ENCODE measurements at places on chromosomes 7 and 10.
A peak's percentile ranks its signal among the peaks of the same experiment; 100 is the strongest.

DNA sequence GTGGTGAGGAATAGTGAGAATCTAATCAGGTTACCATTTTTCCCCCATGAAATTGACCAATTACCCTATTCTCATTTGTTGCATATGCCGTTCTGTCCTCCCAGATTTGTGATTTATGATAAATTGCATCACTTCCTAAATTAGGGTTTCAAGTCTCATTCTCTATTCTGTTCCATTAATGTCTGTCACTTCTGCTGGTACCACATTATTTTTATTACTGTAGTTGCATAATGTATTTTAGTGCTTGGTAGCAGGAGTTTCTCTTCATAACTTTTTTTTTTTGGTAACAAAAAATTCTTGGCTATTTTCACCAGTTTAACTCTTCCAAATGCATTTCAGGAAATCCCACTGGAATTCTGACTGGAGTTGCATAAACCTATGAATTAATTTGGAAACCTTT is 44.0 kb upstream of the FAM133B start:
- DNase-seq, result no peak

DNA sequence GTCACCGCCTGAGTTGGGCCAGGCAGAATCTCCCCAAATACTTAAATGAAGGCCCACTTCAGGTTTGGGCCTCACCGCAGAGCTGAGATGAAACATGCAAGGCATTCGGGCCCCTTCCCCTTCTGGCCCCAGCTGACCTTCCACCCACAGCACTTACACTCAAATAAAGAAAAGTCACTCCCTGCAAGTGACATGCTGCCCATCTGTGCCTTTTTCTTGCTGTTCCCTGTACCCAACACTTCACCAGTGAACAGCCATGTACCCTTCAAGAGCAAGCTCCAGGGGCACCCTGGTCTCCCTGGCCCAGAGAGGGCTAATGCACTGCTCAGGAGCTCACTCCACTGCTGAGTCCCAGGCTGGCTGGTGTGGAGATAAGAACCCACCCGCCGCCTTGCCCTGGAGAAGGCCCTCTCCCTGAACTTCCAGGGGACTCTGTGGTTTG is 40.7 kb downstream of the ZCCHC24 start:
- no peak for DNase-seq

GRCh38 chr7:130151591-130152492 is 53.4 kb downstream of the TMEM209 start:
- DNase-seq, result peak; percentile 11

DNA sequence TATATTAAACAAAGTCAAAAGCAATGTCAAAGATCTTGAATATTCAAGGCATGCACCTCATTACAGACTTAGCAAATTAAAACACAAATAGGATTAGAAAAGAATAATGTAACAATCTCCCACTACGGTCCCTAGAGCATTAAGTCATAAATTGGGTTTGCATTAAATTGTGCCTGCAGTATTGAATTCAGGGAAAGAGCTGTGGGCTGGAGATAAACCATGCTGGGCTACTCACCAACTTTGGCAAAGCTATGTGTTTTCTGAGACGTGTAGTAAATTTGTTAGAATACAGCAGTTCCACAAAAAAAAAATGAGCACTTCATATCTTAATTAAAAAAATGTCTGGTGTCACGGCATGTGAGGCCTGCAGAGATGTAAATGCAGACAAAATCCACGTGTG is 241.6 kb downstream of the SNX10 start:
- no peak for DNase-seq

- DNase-seq, result no peak
Measured at GRCh38 chr10:128981881-128982615, 485.0 kb upstream of the MGMT start.

GRCh38 chr10:91632671-91633550 is at the start of gene PPP1R3C:
TSS of gene PPP1R3C (minus strand) at chr10:91633071. CDS start at chr10:91632969, 102 bp downstream.
- peak; percentile 26 for DNase-seq

GRCh38 chr7:132251327-132251659 is 325.0 kb downstream of the PLXNA4 start:
- no peak for DNase-seq

DNA sequence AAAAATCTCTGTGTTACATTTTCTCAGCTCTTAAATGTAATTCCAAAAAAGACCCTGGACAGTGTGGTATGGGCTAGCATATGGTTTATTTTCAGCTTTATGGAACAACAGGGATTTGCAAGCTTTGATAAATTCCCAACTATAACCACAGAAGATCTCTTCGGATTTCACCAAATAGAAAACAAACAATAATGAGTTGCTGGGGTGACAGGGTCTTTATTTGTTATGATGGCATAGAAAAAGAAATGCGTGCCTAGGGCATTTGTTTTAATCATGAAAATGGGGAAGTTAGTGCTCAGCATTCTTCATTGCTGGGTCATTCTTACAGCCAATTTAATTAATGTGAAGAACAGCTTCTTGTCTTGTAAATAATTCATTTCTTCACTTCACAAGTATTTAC is 139.0 kb downstream of the LRRN3 start:
- no peak for DNase-seq

GRCh38 chr10:124351481-124352220 is 67.1 kb downstream of the OAT start:
- no peak for DNase-seq

- no peak for DNase-seq
Measured at GRCh38 chr7:122528879-122529481, 169.9 kb downstream of the RNF133 start.

DNA sequence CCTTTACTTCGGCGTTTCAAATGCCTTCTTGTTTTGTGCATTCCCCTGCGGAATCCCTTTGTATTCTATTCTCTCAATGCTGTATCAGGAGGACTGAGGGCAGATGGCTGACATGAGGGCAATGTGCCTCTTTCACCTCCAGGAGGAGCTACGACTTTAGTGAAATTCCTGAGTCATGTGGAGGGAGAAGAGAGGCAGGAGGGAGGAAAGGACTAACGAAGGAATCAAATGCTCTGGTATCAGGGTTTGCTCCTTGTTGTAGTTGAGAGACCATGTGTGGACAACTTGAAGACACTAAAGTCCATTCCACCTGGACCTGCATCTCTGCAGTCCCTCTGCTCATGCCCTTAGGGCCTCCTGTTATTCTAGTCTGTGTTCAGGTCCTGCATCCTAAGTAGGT is 40.2 kb upstream of the PRSS58 start:
- DNase-seq, result no peak

GRCh38 chr10:43082746-43083145 is 5.9 kb downstream of the RET start:
- DNase-seq, result no peak

- no peak for DNase-seq
Measured at GRCh38 chr7:150446288-150446938, 4.0 kb upstream of the GIMAP8 start.

- no peak for DNase-seq
Measured at GRCh38 chr7:110929480-110930249, 161.3 kb upstream of the LRRN3 start.

DNA sequence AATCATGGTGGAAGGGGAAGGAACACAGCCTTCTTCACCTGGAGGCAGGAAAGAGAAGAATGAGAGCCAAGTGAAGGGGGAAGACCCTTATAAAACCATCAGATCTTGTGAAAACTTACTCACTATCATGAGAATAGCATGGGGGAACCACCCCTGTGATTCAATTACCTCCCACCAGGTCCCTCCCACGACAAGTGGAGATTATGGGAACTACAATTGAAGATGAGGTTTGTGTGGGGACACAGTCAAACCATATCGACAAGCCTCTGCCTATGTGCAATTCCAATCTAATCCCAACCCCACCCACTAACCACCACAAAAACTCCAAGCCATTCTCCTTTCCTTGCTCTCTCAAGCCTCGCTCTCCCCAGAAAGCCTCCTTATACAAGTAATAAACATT is 69.2 kb downstream of the TAC1 start:
- DNase-seq, result no peak

DNA sequence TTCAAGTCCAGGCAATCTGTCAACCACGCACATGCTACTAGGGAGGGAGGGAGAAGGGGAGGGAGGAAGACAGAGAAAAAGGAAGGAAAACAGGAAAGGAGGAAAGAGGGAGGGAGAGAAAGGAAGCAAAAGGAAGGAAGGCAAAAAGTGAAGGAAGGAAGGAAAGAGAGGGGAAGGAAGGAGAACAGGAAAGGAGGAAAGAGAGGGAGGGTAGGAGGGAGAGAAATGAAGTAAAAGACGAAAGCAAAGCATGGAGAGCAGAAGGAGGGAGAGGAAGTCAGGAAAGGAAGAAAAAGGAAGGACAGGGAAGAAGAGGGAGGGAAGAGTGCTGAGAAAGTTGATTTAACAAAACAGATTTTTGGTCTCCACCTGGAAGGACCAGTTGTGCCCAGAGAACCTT is 25.6 kb downstream of the KLF6 start:
- DNase-seq, result no peak

DNA sequence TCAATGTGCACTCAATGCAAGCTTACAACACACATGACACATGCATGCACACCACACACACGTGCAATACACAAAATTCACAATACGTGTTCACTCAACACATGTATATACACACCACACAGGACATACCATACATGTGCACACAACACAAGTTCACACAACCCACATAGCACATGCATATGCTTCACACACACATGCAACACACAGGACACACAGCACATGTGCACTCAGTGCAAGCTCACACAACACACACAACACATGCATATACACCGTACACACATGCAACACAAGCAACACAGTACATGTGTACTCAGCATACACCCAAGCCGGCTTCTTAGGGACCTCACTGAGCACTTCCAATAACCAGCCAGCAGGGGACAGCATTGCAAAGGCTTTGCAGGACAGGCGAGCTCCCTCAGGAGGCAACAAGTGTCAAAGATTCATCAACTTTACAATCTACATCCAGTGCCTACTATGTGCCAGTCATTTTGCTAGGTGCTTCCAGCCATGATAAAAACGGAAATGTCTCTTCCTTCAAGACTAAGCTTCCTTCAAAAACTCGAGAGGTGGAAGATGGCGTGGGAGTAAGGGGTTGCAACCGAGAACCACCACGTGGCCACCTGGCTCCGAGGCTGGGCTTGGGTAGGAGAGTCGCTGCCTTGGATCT is 61.1 kb downstream of the JCAD start:
- DNase-seq, result peak; percentile 50

- DNase-seq, result no peak
Measured at GRCh38 chr10:34601691-34602090, 213.4 kb downstream of the PARD3 start.

GRCh38 chr7:127761196-127761595 is 109.2 kb downstream of the SND1 start:
- DNase-seq, result no peak

DNA sequence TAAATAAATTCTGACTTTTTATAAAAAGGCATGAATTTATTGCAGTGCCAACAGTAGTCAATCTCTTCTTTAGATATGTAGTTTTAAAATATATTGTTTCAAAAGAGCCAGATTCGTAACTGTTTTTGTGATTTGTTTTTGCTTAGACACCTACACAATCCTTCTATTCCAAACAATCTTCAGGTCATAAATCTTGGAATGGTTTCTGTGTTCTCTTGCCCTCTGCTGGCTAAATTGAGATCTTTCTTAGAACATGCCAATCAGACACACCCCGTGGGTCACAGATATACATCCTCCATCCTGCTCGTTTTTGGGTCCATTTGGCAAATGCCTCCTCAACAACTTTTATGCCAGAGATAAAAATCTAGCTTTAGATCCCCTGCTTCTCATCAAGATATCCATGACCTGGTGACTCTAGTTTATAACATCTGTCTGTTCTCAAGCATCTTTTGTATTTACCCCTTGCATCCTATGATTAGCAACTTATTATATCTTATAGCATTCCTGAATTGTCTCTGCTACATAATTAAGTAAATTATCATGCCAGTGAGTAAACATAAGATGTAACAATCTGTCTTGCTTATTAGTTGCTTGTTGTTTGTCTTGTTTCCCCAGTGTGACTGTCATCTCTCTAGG is 35.3 kb upstream of the IFRD1 start:
- no peak for DNase-seq

DNA sequence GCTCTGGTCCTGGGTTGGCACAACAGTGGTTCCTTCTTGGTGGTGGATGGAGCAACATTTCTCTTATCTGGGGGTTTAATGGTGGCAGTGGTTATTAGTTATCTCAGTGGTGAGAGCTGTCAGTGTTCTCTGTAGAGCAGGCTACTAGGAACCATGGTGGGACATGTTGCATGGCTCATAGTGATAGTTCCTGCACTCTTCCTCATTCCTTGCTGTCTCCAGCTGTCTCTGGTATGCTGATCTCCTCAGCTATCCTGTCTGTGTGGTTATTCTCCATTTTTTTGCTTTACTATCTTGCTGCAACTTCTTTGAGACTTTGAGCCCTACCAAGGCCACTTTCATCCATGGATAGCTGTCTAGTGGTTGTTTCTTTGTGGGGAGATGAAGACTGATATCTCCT is 44.0 kb downstream of the CCDC7 start:
- DNase-seq, result no peak

DNA sequence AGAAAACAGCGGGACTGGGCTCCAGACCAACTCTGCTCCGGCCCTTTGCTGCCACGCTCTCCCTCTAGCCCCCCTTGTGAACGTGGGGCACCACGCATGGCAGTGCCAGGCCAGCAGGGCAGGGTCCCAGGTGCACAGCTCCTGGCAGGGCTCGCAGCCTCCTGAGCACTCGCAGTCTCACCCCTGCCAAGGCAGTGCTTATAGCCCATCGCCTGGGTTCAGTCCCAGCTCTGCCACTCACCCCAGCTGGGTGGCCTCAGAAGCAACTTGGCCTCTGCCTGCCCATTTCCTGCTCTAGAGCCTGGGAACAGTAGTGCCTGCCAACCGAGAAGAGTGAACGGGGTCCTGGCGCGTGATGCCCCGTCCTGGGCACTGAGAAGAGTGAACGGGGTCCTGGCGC is 36.3 kb downstream of the CFAP46 start:
- no peak for DNase-seq

GRCh38 chr7:116259871-116260440 is 49.6 kb downstream of the TES start:
- no peak for DNase-seq

- no peak for DNase-seq
Measured at GRCh38 chr10:80477813-80478212, 23.7 kb downstream of the TSPAN14 start.

DNA sequence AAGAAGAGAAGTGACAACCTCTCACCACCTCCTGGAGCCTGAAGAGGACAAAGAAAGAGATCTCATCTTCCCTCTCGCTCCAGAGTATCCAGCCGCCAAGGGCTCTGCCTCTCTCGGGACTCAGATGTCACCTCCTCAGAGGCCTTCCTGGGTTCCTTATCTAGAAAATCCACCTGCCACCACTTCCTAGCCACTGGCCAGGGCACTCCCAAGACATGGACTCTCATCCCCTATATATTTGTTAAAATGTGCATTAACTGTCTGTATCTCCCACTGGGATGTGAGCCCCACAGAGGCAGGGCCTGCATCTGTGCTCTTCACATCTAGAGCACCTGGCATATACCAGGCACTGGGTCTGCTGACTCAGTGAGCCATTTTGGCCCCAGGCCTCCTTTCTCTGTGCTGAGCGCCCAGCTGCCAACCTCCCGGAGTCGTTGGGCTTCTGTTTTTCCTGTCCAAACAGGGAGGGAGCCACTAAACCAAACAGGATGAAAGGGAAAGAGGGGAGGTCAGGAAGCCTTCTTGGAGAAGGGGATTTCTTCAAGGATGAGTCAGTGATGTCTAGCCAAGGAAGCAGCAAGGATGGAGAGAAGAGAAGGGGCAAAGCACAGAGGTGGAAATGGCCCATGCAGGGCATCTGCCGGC is 58.9 kb downstream of the KCNMA1 start:
- DNase-seq, result no peak

GRCh38 chr10:121910673-121911420 is 17.0 kb downstream of the ATE1 start:
- DNase-seq, result no peak
